ENCODE measurements at places on chromosomes 12 and 14.

DNA sequence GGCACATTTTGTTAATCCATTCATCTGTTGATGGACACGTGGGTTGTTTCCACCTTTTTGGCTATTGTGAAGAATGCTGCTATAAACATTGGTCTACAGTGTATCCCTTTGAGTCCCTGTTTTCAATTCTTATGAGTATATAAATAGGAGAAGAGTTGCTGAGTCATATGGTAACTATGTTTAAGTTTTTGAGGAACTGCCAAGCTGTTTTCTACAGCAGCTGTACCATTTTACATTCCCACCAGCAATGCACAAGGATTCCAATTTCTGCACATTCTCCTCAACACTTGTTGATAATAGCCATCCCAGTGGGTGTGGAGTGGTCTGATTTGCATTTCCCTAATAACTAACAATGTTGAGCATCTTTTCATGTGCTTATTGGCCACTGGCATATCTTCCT lies 6.9 kb upstream of the SVOP start:
- DNase-seq = no peak

DNA sequence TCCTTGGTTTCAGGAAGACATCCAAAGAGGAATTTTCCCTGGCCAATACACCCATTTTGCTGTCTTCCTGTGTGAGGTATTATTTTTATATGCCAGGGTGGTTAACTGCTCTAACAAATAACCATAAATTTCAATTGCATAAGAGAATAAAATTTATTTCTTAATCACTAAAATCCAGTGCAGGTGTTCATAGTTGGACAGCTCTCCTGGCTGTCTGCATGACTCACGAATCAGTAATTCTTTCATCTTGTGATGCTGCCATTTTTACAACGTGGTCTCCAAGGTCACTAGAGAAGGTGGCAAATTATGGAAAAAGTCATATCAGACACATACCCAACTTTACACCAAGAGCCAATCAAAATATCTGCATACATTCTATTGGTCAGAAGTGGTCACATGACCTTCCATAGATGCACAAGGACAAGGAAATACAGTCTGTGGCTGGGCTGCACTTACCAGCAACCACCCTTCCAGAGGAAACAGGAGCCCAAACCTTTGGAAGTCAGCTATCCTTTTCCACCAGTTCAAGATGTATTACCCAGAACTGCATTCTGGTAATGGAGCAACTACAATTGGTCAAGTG lies 193.5 kb upstream of the PLEKHG7 start:
- no peak for DNase-seq

- no peak for DNase-seq
These were observed 170.6 kb downstream of the PRKCH start for GRCh38 chr14:61491876-61492434.

DNA sequence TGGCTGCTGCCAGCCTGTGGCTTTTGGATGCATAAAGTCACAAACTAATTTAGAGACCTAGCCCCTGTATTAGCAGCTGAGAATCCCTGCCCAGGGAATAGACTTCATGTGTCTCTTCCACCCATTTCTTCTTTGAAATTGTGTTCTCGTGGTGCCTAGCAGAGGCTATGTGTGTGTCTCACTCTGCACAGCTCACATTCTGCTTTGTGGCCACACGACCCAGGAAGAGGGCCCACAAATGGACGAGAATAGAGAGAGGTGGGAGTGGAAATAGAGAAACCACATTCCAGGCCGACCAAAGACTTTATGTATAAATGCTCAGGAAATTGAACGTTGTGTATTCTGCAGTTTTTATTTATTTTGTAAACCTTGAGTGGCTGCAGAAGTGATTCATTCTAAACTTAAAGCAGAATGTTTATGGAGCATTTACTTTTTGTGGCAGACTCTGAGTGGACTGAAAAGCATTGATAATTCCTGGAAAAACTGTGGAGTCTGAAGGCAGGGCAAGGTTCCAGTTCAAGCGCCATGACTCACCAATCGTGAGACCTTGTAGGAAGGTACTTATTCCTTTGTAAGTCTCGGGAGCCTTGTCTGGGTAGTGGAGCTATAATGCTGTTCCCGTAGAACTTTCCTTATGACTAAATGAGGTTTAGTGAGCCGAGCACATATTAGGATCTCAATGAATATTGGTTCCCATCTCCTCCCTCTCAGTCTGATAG lies 9.1 kb downstream of the B4GALNT3 start:
- no peak for DNase-seq

GRCh38 chr14:100067971-100068959 lies 3.0 kb downstream of the EVL start:
- no peak for DNase-seq

DNA sequence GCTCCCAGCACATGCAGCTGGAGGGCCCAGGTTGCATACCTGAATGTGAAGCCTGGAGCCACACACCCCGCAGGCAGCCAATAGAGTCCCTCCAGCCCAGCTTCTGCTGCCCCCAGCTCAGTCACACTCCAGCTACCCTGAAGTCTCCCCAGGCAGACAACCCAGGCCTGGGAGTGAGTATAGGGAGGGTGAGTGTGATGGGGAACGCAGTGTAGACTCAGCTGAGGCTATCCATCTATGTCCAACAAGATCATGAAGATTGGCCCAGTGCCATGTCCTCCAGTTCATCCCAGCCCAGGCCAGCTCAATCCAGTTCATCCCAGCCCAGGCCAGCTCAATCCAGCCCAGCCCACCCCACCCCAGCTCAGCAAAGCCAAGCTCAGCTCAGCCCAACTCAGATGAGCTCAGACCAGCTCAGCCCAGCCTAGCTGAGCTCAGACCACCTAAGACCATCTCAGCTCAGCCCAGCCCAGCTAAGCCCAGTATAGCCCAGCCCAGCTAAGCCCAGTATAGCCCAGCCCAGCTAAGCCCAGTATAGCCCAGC lies 330.4 kb downstream of the TMEM121 start:
- DNase-seq = no peak
